Stomach (tissue), 19 donors: ENCODE measurements at places on chromosomes 1 and 21. TPM values are rescaled to one million over a fixed set of nuclear protein-coding genes. Genes with fewer than 3 reads are reported as not detected.

DNA sequence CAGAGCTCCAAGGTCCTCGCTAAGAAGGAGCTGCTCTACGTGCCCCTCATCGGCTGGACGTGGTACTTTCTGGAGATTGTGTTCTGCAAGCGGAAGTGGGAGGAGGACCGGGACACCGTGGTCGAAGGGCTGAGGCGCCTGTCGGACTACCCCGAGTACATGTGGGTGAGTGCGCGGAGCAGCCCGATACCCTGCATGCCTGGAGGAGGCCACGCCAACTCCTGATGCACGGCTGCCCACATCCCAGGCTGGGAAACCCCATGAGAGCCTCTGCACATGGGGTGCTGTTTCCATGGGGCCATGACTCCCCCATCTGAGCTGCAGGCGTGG lies 43.0 kb upstream of the TRAPPC10 start:
- H3K27me3 ChIP-seq, result no peaks in the 10 kb centered on the region
- DNase-seq, result no peak
- peaks cover 76% of the 10 kb centered on the region for H3K36me3 ChIP-seq
- no peak overlapping the region for H3K4me3 ChIP-seq
- H3K4me1 ChIP-seq, result peaks cover 14% of the 10 kb centered on the region

BNIPL gene
- not detected for total RNA-seq

BEND5 gene
- 48.2 TPM for total RNA-seq

REN gene
- not detected for total RNA-seq

RHCE gene
- total RNA-seq, result not detected
